ENCODE measurements at places on chromosomes 11 and 22. TPM values are rescaled to one million over a fixed set of nuclear protein-coding genes. Genes with fewer than 3 reads are reported as not detected.

DNA sequence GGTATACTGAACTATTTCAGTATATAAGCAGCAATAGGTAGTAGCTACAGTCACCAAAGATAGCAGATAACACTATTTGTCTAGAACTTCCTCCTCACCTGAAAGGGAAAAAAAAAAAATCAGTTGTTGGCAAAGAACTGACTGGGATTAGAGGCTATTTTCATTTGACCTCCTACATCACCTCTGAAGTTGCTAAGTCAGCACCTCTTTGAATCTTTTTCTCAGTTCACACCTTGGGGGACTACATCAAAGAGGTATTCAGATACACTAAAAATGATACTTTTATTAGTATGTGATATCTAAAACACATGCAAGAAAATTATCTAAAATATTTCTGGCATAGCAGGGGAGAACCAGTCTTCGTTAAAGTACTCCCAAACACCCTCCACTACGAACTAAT is 16.2 kb downstream of the MSANTD2 start:
- DNase-seq, result no peak

GRCh38 chr11:11230802-11231562 is 122.1 kb downstream of the CSNK2A3 start:
- no peak for DNase-seq

- no peak for DNase-seq
Observed at GRCh38 chr11:68532727-68533369, 72.3 kb downstream of the PPP6R3 start.

FZD4 gene
- 18.2 TPM for total RNA-seq

GRCh38 chr11:62171261-62171723 is 18.7 kb upstream of the SCGB1D1 start:
- peak; percentile 89 for DNase-seq

DNA sequence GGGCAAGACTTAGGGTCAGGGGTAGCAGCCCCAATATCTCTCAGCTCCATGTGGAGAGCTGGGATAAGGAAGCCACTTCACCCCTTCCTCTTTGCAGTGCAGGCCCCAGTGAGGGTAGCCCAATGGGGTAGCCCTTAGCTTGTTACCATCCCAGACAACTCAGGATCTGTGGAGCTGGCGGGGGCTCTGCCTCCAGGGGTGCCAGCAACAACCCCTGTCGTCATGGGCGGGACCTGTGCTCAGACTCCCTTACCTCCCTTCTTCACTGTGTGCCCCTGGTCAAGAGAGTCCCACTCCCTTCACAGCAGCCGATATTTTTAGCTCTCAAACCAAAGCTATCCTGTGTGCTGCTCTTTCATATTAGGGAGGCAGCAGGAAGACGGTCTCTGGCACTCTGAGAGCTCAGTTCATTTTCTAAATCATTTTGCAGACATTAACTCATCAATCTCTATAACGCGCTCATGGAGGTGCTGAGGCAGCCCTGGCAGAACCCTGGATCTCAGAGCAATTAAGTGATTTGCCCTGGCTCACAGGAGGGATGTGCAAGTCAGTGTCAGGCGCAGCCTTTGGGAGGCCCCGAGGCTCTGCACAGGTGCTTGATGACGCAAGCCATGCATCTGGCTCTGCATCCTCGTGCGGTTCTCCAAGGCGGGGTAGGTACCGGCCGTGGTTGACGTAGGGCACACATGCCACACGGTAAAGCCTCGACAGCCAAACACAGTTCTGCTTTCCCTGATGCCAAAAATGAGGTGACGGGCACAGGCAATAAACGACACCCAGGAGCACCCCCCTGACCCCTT is 357.6 kb downstream of the SHANK2 start:
- DNase-seq, result no peak

CBX7 gene
- total RNA-seq, result 76.5 TPM

DNA sequence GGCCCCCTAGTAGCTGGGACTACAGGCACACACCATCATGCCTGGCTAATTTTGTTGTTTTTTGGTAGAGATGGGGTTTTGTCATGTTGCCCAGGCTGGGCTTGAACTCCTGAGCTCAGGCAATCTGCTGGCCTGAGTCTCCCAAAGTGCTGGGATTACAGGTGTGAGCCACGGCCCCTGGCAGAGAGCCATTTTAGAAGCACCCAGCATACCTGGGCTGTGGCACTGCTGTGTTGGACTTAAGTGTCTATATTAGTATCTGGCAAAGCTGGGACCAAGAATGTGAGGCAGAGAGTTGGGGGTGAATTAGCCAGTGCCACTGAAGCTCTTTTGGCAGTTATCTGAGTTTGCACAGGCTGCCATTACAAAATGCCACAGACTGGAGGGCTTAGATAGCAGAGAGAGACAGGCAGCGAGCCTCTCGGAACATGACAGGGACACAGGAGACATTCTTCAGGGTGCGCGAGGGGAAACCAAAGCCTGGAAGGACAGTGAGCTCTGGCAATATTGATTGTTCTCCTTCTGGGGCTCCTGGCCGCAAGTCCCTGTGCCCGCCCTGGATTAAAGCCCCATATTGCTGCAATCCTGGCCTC is 87.7 kb upstream of the ALX4 start:
- DNase-seq, result no peak

DNA sequence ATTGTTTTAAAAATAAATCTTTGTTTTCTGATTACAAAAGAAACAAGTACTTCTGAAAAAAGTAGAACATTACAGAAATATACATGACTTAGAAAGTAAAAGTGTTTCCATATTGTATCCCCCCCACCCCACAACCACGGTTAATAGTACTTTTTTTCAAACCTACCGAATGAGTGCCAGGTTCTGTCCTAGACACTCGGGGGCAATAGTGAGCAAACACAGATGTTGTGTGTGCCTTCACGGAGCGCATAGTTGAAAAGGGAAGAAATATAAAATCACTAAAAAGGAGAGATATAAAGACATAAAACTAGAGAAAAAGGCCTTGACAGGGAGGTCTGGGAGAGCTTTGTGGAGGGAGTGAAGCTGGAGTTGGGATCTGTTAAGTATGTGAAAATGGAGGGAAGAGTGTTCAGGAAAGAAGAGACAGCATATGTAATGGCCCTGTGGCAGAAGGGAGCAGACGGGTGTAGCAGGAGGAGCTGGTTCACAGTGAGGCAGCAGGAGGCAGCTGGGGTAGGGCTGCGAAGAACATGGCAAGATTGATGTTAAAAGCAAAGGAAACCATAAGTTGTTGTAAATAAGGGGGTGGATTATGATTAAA is 42.1 kb upstream of the ALX4 start:
- DNase-seq, result no peak

IGF2 gene
- 32.5 TPM for total RNA-seq

GRCh38 chr11:13262096-13262495 is 15.5 kb upstream of the BMAL1 start:
- no peak for DNase-seq

GRCh38 chr22:41695211-41695610 is 4.1 kb upstream of the MEI1 start:
- no peak for DNase-seq

- no peak for DNase-seq
Observed at GRCh38 chr11:81192516-81192915, 1541.1 kb downstream of the FAM181B start.

GRCh38 chr22:46528121-46528610 is 9.3 kb downstream of the CELSR1 start:
- DNase-seq, result no peak

GRCh38 chr11:31645747-31646146 is 136.2 kb downstream of the ELP4 start:
- DNase-seq, result no peak

DNA sequence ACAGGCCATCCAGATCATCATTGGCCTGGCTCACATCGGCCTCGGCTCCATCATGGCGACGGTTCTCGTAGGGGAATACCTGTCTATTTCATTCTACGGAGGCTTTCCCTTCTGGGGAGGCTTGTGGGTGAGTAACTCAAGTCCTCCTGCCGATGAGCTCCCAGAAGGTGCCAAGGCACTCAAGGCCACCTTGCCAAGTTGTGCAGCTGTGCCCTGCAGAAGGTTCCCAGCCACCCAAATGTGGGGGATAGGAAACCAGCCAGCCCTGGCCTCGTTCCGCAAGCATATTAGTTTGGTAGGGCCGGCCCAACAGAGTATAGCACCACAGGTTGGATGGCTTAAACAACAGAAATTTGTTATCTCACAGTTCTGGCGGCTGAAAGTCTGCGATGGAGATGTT is 4.0 kb downstream of the MS4A8 start:
- DNase-seq, result no peak

F2 gene
- total RNA-seq, result 21.4 TPM

HTR3B gene
- total RNA-seq, result not detected

PDGFD gene
- 37.6 TPM for total RNA-seq

ST3GAL4 gene
- 19.4 TPM for total RNA-seq

- DNase-seq, result no peak
Observed at GRCh38 chr11:116930586-116930985, 93.2 kb upstream of the APOA1 start.

PAX6 gene
- 0.03 TPM for total RNA-seq

- DNase-seq, result no peak
Observed at GRCh38 chr22:39717099-39717498, 146.5 kb downstream of the CACNA1I start.

DNA sequence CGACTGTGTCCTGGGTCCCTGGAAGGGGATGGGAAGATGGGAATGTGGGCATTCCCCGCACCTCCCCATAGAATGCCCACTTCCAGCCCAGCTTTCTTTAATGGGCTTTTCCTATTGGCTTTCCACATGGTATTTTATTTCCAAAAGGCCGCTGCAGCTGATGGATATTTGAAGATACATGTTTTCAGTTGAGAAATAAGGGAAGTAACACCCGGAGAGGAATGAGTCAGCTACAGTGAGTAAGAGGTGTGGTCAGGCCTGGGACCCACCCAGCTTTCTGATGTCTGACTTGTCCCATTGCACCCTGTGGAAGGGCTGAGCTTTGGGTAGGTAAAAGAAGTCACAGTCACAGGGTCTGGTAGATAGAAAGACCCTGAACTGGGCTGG is 476.9 kb downstream of the MIAT start:
- no peak for DNase-seq

DNA sequence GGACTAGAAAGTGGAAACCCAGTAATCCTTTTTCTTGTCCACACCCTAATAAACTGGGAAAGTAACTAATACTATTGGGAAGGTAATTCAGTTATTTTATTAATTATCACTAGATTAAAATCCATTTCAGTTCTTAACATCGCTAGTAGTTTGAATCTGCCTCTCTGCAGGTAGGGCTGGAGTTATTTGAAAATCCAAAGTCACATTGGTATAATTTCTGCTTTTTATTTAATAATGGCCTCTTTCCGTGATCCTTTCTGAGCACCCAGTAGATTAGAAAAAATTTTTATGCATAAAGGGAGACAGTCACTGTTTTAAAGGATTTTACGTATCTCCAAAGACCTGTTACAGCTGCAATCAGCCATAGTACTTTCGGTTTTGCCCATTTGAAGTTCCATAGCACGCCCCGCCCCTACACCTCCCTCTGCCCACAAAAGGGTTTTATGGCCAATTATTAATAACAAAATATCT is 605 bp upstream of the COPB1 start:
- DNase-seq, result peak; percentile 35
